ENCODE measurements at places on chromosomes 6 and 20. TPM values are rescaled to one million over a fixed set of nuclear protein-coding genes. Genes with fewer than 3 reads are reported as not detected.

DNA sequence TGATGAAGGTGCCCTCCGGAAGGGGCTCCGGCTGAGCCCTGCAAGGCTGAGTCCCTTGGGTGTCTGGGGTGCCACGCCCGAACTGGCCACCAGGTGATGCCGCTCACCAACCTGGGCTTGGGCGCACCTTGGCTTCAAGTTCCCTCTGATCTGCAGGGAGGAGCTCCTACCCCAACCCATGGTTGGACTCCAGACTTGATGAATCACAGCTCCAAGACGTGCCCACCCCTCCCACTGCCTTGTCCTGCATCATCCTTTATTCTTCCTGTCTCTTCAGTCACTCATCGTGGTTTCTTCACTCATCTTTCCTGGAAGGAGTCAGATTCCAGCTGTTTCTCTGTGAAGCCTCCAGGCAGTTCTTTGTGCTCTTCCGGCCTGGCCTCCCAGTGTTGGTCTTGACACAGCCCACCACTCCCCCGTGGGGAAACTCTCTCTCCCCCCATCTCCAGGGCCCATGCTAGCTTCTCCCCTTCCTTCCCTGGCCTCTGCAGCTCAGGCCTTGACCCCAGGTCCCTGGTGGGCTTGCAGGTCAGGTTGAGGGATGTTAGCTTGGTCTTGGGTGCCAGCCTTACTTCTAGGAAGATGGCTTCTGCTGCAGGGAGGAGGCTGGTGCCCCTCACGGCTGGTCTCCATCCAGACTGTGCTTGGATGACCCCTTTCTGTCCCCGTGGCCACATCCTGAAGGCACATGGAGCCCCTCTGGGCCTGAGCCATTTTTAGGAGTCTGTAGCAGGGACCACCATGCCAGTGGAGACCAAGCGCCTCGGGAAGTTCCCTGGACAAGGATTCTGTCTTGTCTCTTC, 2.6 kb upstream of the ZBP1 start:
- DNase-seq = no peak

DNA sequence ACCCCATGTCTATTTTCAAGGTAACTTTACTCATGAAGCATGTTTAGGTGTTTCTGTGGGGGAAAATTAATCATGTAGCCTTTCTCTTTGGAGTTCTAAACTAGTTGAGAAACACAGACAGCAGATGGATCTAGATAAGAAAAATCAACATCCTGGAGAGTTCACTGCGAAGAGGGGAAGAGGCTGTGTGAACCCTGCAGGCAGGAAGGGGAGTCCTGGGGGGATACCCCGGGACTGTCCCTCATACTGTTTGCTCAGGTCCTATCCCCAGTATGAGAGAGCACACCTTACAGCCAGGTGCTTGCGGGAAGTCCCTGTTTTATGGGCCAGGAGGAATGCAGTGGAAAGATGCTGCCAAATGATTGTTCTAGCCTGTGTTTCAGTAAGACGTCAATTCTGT, 32.7 kb downstream of the CHMP4B start:
- DNase-seq = no peak

DNA sequence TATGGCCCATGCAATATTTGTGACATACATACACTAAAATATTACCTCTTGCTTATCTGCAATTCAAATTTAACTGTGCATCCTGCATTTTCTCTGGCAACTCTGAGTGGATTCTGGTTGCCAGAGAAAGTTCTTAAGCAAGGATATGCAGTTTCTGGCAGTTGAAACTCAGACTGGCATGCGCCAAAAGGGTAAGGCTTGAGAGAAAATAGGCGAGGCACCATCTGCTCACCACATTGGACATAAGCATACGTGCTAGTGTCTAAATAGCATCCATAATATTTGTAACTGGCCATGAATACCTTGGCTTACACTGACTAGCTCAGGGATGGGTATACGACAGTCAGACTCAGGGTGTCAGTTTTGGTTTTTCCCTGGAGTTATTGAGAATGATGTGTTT, 465.1 kb downstream of the DOK5 start:
- DNase-seq = no peak

GRCh38 chr6:161414180-161414579, 140.3 kb upstream of the AGPAT4 start:
- no peak for DNase-seq

The CRISP3 gene
- 74.0 TPM for total RNA-seq

The SAMD5 gene
- total RNA-seq = 15.7 TPM

The ROS1 gene
- not detected for total RNA-seq

GRCh38 chr6:137259349-137259748, 40.2 kb upstream of the IFNGR1 start:
- DNase-seq = no peak

The WFDC12 gene
- 2.6 TPM for total RNA-seq

All from esophagus squamous epithelium (tissue), 5 donors.